LoVo (cell line): ENCODE measurements at places on chromosomes 11 and 22.

DNA sequence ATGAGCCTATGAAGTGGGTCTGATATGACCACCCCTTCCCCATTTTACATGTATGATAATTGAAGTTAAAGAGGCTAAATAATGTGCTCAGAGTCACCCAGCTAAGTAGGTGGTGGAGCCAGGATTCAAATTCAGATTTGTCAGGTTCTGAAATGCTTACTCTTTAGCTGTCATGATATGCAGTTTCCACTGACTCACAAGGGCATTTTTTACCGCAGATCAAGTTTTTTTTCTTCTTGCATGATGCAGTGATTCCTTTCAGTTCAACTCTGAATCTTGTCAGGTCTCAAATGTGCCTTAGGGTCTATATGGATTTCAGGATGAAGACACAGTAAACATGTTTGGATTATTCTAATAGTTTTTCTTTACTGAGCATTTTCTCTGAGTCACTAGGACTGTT is 12.6 kb upstream of the TRIM44 start:
- DNase-seq: no peak

- DNase-seq: no peak
Measured at GRCh38 chr11:68014947-68015447, 4.9 kb downstream of the ALDH3B1 start.

DNA sequence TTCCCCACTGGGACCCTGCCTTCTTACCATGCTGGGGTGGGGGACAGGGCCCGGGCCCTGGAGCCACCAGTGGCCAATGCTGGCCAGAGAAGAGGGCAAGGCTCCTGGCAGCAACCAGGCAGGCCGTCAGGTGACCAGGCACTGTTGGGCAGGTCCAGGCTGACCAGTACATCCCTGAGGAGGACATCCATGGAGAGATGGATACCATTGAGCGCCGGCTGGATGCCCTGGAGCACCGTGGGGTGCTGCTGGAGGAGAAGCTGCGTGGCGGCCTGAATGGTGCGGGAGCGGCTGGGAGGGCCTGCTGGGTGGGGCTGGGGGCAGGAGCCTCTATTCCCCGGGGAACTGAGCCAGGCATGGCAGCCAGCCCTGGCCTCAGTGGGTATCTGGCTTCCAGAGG is 21.0 kb downstream of the C22orf23 start:
- no peak for DNase-seq

- DNase-seq: no peak
Measured at GRCh38 chr22:47921906-47922305, 1159.5 kb downstream of the TBC1D22A start.

- DNase-seq: peak; percentile 18
Measured at GRCh38 chr11:15629690-15630321, 515.1 kb downstream of the INSC start.
